AG08396 (cell line): ENCODE measurements at places on chromosomes 5 and 9.

DNA sequence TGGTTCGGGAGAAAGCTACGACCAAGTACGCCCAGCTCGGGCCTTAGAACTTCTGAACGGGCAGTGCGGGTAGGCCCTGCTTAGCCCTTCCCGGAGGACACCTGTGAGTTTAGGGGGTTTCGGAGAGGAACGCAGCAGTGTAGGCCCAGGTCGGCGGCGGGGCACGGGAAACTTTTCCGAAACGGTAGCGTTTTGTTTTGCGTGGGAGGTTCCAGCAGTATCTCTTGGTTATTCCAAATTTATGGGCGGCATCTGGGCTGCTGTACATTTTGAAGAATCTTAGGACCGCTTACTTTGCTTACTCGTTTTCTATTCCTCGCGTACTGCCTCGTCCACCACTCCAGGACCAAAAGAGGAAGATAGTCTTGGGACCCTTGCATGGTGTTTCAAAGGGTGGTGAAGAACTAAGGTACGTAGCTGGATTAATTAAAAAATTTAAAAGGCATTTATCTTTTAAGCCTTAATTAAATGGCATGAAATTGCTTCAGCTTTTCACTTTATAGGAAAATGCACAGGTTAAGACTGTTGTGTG lies 492 bp downstream of the TENT2 start:
- no peak for DNase-seq

DNA sequence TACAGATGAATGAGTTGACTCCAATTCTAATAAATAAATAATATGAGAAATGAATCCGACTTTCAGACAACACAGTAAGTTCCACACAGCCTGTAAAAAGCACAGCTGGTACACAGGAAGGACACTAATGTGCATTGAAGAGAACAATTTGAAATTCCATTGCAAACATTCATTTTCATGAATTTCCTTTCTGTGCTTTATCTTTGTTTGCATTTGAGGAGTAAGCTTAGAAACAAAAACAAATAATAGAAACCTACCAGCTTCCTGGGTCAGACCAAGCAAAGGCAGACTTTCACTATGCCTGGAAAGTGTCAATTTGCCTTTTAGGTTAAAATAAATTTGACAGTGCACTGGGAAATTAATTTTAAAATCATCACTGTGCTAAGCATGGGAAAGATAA lies 143.8 kb upstream of the VLDLR start:
- no peak for DNase-seq

GRCh38 chr9:115158661-115159481 lies 40.9 kb upstream of the TNC start:
- no peak for DNase-seq

- DNase-seq, result no peak
Observed at GRCh38 chr9:120490888-120491595, 88.9 kb downstream of the CDK5RAP2 start.

- DNase-seq, result no peak
Observed at GRCh38 chr9:31210978-31211570, 1173.4 kb upstream of the ACO1 start.
